ENCODE measurements at places on chromosomes 7 and 10.

DNA sequence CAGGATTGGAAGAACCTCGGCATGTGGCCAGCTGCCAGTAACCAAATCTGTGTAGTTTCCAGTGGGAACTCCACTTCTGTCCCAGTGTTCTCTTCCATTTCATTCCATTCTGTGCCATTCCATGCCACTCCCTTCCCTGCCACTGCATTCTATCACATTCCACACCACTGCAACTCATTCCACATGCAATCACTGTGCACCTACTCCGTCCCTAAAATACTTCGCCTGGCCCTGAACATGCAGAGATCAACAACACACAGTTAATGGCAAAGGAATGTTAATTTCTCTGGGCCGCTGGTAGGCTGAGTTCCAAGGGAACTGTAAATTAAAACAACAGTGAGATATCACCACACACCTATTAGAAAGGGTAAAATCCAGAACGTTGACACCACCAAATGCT is 64.8 kb downstream of the AKR1B1 start:
- DNase-seq = no peak

GRCh38 chr10:5274795-5275194 is 78.2 kb downstream of the AKR1C4 start:
- DNase-seq = no peak

- DNase-seq = no peak
These were observed 213.6 kb upstream of the FZD1 start for GRCh38 chr7:91050677-91051076.

GRCh38 chr7:133977409-133978274 is 149.5 kb upstream of the LRGUK start:
- no peak for DNase-seq

DNA sequence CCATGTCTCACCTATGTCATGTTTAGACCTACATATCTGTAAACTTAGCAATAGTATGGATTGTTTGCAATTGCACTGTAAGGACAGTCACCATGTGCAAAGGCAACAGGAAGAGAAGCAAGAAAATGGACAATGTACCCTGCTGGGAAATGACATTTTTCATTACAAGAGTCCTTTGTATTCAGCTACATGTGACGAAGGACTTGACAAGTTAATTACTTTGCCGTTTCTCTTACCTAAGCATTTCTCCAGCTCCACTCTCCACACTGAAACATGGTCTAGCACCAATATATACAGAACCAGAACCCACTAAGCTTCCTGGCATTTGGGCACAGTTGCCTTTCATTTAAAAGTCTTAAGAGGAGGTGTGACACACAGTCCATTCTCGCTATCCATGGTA is 76.6 kb upstream of the PFKP start:
- DNase-seq = no peak

GRCh38 chr7:83836028-83836427 is 187.1 kb upstream of the SEMA3E start:
- DNase-seq = no peak

DNA sequence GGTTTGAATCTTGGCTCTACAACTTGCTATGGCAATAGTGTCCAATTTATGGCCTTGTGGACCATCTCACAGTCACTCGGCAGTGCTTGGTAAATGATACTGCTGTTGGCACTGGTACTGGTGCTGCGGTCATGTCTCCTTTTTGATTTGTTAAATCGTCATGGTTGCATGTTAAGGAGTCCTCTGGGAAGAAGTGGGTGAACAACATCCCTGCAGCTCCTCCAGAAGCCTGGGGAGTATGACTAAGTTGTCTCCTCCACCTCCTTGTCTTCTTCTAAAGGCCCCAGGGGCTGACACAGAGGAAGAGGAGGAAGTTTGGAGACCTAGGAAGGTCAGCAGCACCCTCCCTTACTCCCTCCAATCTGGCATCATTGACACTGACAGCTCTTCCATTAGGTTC is 8.5 kb downstream of the ITPRIP start:
- no peak for DNase-seq

DNA sequence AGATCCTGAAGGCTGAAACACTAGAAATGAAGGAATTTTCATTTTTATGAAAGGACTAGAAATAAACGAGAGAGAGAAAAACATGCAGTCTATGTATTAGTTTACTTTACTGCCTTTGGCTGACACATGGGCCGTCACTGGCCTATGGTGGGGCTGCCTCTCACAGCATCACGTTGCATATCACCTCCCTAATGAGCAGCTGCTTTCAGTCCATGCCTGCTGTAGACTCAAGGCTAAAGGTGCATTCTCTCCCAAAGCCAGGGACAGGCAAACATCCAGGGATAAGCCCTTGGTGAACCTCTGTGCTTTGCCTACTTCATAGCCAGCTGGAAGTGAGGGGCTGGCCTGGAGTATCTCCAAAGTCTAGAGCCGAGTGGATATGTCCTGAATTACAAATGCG is 359.4 kb downstream of the GPAM start:
- DNase-seq = no peak

GRCh38 chr7:133746847-133747246 is 380.3 kb upstream of the LRGUK start:
- no peak for DNase-seq

GRCh38 chr7:151378496-151379192 is 31.2 kb downstream of the WDR86 start:
- no peak for DNase-seq

DNA sequence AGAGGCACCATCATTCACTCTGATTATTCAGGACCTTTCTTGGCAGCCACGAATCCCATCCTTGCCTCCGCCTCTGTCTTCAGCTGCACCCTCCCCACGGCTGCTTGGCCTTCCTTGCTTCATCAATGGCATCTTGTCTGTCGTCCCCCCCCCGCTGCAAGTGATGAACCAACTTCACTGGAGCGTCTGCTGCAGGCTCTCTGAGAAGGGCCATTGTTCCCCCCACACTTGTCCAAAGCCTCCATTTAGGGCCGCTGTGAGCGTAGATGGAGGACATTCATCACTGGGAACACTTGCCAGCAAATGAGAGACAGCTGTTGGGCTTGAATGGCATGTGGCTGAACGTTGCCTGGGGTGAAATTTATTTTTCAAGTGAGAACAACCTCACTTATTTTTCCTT is 20.1 kb downstream of the AFAP1L2 start:
- DNase-seq = no peak

GRCh38 chr7:101612885-101613515 is 16.1 kb downstream of the MYL10 start:
- no peak for DNase-seq

DNA sequence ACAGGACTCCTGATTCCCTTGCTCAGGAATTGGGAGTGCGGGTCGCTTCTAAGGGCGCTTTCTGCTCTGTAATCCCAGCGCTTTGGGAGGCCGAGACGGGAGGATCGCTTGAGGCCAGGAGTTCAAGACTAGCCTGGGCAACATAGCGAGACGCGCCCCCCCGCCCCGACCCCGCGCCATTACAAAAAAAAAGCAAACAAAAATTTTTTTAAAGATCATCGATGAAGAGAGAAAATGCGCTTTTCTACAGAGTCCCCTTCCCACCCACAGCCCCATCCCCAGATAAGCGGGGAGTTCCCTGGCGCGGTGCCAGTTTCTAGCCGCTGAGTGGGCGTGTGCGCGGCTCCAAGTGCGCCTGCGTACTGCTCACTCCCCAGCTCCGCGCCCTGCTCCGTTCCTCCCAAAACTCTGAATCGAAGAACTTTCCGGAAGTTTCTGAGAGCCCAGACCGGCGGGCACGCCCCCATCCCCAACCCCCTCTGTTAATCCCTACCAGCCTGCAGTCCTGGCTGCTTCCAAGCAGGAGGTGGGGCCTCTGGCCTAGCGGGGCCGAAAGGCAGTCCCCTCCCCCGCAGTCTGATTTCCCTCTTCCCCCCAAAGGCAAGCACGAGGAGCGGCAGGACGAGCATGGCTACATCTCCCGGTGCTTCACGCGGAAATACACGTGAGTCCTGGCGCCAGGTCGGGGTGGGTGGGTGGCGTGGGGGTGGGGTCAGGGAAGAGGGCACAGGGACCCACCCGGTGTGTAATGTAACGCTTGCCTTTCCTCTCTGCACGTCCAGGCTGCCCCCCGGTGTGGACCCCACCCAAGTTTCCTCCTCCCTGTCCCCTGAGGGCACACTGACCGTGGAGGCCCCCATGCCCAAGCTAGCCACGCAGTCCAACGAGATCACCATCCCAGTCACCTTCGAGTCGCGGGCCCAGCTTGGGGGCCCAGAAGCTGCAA is 1.0 kb downstream of the HSPB1 start:
- peak; percentile 73 for DNase-seq

GRCh38 chr7:45595809-45596664 is 21.9 kb downstream of the ADCY1 start:
- no peak for DNase-seq

DNA sequence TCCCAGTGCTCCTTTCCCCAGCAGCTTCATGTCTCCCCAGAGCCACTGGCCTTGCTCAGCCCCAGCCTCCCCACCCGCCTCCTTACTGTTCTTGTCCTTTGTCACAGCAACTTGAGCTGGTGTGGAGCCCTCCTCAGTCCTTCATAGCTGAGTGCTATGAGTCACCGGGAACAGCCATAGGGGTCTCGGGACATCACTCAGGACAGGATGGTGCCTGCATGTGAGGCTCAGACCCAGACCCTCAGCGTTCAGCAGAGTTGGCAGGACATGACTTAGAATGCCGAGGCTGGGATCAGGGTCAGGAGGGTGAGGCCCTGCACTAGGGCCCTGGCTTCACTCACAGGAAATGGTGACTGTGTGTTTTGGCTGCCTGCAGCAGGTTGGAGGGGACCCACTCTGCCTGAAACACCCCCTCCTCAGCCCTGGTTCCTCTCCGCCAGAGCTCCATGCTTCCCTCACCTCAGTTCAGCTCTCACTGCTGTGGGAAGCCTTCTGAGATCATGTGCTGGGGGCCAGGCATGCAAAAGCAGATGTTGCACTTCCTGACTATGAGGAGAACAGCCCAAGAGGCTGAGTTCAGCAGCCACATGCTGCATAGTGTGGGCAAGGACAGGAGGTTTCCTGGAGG is 40.7 kb upstream of the GJD4 start:
- no peak for DNase-seq

- DNase-seq = no peak
These were observed 164.6 kb downstream of the ADARB2 start for GRCh38 chr10:1572519-1573333.

DNA sequence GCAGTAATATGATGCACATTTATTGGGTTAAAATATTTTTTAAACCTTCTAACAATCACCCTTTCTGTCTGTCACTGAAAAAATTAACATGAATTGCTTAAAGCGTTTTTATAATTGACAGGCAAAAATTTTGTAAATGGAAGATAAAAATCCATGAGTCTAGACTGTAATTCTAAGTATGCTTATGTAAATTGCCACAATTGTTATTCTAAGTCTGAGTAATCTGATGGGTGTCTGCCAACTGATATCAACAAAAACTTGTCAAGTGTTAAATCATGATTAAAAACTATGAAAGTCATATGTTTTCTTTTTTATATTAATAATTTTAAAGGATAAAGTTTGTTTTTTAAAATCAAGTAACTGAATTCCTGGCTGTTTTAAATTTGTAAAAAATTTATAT is 208.2 kb downstream of the CDK14 start:
- DNase-seq = no peak

DNA sequence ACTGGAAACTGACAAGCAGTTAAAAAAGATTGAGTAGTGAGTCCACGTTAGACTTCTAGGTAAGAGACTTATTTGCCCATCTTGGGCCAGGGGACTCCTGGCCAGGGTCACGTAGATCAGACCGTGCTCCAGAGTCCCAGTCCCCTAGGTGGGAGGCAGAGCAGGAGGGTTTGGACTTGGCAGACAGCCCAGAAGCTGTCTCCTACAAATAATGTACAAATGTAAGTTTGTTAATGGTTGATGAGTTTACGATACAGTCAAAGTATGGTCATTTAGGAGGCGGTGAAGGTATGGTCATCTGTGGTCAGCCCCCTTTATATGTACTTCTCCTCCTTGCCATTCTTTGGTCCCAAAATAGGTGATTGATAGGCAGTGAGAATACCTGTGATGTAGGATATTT is 28.2 kb downstream of the INPP5F start:
- DNase-seq = no peak
